ENCODE measurements at places on chromosomes 6 and 20. TPM values are rescaled to one million over a fixed set of nuclear protein-coding genes. Genes with fewer than 3 reads are reported as not detected.

GRCh38 chr20:1862663-1863053 is 32.5 kb upstream of the SIRPA start:
- DNase-seq, result no peak
- H3K27ac ChIP-seq, result no peak overlapping the region
- peaks cover 18% of the 10 kb centered on the region for H3K27me3 ChIP-seq
- H3K4me3 ChIP-seq, result no peak overlapping the region
- H3K36me3 ChIP-seq, result no peaks in the 10 kb centered on the region

DNA sequence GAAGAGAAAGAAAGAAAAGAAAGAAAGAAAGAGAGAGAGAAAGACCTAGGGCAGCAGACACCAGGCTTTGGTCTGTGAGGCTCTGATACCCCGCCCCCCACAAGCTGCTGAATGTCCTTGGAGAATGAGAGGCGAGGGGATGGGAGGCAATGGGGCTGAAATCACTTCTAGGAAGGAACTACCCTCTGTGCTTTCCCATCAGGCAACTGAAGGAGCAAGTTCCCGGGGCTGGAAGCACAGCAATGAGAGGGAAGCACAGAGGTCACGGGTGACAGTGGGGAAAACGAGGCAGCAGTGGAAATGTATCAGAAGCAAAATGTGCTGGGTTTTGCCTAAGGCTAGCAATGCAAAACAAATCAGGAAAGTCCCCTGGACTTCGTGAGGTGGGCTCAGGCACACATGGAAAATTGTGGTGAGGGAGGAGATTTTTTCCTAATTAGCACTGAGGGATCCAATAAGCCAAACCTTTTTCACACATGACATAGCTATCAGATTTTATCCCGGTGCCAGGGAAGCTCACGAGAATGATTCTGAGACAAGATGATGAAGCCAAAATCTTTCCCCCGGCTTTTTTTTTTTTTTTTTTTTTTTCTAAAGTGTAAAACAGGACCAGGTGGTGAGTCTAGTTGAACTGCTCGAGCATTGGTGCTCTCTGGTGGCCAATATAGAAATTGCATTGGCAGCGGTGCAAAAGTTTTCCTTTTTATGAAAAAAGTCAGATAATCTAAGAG is 16.8 kb upstream of the ARFGEF2 start:
- H3K27ac ChIP-seq, result no peak overlapping the region
- H3K4me1 ChIP-seq, result peaks cover 9% of the 10 kb centered on the region
- H3K4me3 ChIP-seq, result no peak overlapping the region

DNA sequence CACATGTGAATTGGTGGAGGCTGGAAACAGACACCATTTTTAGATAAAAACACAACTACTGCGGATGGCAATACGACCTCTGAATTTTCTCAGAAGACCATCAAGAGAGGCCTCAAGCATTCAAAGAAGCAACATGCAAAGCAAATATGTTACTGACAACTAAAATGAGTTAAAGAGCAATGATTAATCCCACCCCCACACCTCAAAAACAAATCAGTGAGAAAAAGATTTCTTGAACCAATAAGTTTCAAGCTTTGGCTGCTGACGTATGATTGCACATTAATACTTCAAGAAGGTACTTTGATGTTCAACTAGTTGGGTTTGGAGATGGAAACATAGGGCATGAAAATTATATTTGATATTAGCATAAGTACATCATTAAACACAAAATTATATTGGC is 982 bp downstream of the MMUT start:
- no peak for DNase-seq
- H3K27ac ChIP-seq, result peak overlapping the region; percentile 98
- H3K4me1 ChIP-seq, result peaks cover 57% of the 10 kb centered on the region
- H3K4me3 ChIP-seq, result peak overlapping the region; percentile 94
- no peaks in the 10 kb centered on the region for H3K27me3 ChIP-seq

GRCh38 chr6:30703011-30703410 is 12.2 kb upstream of the NRM start:
- no peak overlapping the region for H3K4me3 ChIP-seq
- no peak overlapping the region for H3K27ac ChIP-seq
- peaks cover 2% of the 10 kb centered on the region for H3K4me1 ChIP-seq

GRCh38 chr6:13272131-13273046 is 55.9 kb downstream of the TBC1D7 start:
- DNase-seq, result no peak
- peaks cover 15% of the 10 kb centered on the region for H3K4me1 ChIP-seq
- no peak overlapping the region for H3K27ac ChIP-seq
- no peaks in the 10 kb centered on the region for H3K36me3 ChIP-seq
- H3K4me3 ChIP-seq, result no peak overlapping the region
- H3K27me3 ChIP-seq, result peaks cover 4% of the 10 kb centered on the region

GRCh38 chr20:5835871-5836270 is 85.7 kb downstream of the SHLD1 start:
- peaks cover 20% of the 10 kb centered on the region for H3K4me1 ChIP-seq
- H3K27me3 ChIP-seq, result no peaks in the 10 kb centered on the region
- peaks cover 8% of the 10 kb centered on the region for H3K36me3 ChIP-seq

The JAG1 gene
- 0.15 TPM for total RNA-seq

The PTK6 gene
- 0.74 TPM for total RNA-seq
